ENCODE measurements at places on chromosomes 5 and 9.

- DNase-seq, result no peak
Measured at GRCh38 chr9:128899566-128900322, 17.8 kb downstream of the LRRC8A start.

DNA sequence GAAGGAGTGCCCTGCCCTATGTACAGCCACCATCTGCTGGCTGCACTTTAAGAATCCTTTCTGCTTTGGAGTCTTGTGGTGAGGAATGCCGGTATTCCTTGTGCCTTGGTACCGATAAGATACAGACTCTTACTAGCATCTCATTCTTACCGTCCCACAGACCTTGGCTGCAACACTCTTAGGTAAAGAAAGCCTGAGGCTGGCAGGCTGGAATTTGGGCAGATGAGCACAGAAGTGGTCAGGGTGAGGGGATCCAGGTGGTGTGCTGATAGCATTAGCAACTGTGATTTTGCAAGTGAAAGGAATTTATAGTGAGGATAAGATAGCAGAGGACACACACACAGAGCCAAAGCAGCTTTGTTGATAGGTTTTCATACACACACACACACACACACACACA, 198.1 kb downstream of the ENC1 start:
- DNase-seq, result no peak

GRCh38 chr9:125343518-125344275, 82.1 kb downstream of the GAPVD1 start:
- no peak for DNase-seq

DNA sequence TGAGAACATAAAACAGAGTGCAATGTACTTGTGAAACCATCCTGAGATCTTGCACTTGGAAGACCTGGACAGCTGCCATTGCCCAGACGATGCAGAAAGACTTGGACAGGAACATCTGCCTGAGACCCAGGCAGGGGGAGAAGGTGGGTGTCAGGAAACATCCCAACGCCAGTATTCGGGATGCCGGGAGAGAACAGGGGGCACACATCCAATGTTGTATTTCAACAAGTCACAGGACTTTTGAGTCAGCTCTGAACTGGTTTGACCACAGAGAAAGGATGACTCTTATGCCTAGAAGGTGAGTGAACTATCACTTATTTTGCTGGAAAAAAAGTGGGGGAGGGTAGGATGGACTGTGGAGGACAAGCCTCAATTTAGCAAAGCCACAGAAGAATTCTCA, 124.6 kb downstream of the ROR2 start:
- DNase-seq, result no peak

GRCh38 chr5:57094753-57095683, 78.8 kb upstream of the GPBP1 start:
- no peak for DNase-seq

DNA sequence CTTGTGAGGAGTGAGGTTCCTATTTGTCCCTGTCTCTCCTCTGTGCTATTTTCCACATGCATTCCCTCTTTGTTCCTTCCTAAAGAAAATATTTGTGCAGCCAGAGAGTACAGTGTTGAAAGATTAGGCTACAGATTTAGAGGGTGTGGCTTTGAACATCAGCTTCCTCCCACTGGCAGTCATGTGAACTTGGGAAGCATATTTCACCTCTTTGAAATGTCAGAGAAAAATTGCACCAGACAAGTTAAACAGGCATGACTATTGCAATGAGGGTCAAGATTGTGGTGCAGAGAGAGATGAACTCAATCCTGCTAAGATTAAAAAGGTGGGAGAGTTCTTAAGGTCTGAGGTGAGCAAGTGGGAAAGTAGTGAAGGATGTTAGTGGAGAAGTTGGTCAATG, 641.0 kb downstream of the DNAH5 start:
- no peak for DNase-seq

DNA sequence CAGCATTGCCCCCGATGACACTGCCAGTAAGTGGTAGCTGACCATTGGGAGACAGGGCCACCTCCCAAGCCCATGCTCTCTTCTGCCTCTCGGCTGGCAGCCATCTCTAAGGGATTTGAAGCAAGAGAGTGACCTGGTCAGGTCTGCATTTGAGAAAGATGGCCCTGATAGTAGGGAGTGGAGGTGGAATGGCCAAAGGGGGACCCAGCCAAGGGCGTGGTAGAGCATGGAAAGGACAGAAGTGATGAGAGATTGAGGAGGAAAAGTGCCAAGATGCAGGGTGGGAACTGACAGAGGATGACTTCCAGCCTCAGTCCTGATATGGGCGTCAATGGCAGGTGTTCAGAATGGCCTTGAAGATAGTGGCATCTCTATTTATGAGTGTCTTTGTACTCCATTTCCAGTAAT, 9.0 kb downstream of the ABL1 start:
- DNase-seq, result no peak

- DNase-seq, result no peak
Measured at GRCh38 chr5:110306650-110307049, 419.8 kb downstream of the TMEM232 start.

- DNase-seq, result no peak
Measured at GRCh38 chr5:113047234-113047633, 70.6 kb downstream of the DCP2 start.

DNA sequence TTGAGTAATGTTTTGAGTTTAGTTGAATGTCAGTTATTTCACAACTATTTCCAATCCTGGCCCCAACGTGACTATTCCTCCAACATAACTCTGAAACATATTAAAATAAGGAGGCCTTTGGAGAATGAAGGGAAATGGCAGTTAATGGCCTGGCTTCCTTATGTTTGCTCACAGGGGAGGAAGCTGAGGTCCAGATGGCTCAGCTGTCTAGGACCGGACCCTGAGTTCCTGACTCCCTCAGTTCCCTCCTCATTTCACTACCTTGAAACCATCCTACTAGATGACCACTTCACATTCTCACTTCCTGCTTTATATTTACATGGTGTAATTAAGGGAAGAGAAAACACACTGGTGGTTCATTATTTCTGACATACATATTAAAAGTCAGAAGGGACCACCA, 6.6 kb downstream of the OTULINL start:
- DNase-seq, result no peak

- DNase-seq, result no peak
Measured at GRCh38 chr9:121736934-121737462, 85.6 kb downstream of the DAB2IP start.

DNA sequence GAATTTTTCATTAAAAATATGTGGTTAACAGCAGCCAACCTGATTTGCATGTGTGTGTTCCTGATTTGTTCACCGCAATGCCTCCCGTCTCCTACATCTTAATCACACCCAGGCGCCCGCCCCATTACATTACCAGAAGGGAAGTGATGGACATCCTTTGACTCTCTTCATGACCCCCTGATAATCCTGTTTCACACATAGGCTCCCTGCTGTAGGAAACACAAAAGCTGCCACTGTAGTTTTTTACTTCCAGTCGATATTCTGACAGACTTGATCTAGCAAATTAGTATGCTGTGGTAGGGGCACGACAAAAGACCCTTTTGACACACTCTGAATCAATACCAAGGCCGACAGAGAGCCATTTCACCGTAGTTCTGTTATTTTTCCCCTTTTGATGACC, 287.8 kb upstream of the ISL1 start:
- no peak for DNase-seq

- DNase-seq, result no peak
Measured at GRCh38 chr9:99416007-99416406, 193.9 kb downstream of the SEC61B start.

DNA sequence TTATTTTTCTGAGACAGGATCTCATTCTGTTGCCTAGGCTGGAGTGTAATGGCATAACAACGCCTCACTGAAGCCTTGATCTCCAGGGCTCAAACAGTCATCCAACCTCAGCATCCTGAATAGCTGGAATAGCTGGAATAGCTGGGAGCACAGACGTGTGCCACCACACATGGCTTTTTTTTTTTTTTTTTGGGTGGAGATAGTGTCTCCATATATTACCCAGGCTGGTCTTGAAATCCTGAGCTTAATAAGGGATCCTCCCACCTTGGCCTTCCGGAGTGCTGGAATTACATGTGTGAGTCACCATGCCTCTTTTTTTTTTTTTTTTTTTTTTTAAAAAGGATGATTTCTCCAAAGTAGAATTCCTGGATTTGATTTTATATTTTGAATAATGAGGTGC, 60.7 kb downstream of the NSD1 start:
- DNase-seq, result no peak

DNA sequence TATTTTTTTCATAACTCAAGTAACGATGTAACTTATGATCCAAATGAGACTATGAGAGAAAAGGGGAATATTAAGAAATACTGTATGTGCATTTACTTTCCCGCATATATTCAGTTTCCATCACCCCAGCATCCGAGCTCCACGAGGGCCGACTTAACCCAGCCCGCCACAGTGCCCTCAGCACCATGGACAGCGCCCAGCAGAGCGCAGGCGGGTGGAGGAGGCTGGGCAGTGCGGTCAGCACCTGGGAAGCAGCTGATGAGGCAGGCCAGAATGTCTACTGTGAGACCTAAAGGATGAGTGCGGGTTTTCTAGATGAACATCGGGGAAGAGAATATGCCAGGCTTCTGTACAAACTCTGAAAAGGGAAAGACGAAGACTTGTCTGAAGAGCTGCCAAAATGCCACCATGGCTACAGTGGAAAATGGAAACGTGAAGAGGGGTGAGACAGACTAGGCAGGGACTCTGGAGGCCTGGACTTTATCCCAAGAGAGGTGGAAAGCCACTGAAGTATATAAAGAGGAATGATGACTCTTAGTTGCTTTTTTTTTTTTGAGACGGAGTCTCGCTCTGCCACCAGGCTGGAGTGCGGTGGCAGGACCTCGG, 34.5 kb upstream of the MED27 start:
- DNase-seq, result no peak

- DNase-seq, result no peak
Measured at GRCh38 chr9:86549401-86549811, 195.2 kb upstream of the TUT7 start.

DNA sequence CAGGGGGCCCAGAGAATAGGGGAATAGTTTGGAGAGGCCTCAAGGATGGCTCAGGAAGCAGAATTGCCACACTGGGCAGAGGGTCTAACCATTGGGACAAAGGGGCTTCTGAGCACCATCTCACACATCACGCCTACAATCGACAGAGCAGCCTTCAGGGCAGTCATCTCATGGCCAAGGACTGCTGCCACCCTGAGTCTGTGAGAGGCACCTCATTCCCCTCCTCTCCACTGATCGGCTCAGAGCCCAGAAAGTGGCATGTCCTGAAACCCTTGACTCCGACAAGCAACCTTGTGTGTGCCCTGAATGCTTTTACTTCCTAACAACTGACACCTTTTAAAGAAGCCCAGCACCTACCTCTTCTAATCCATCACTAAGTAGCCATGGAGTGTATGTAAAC, 128.9 kb upstream of the PTPN3 start:
- no peak for DNase-seq

- DNase-seq, result no peak
Measured at GRCh38 chr5:111075520-111075919, 4.0 kb downstream of the TSLP start.

- no peak for DNase-seq
Measured at GRCh38 chr5:113760486-113760885, 247.0 kb downstream of the YTHDC2 start.

DNA sequence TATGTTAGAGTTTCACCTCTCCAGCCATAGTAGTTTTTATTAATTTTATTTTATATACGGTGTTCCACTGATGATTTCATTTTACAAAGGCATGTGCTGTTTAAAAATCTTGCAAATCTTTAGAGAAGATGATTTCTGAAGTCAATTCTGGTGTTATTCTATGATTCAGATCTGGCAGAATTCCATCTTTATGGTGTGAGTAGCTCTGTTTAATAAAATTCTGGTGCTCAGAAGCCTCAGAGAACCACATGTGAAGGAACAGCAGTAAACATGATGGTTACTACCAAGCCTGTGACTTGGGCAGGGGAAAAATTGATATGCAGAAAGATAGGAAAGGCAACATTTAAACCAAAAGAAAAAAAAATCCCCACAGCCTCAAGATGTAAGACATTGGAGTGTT, 299.7 kb downstream of the NPR3 start:
- DNase-seq, result no peak

DNA sequence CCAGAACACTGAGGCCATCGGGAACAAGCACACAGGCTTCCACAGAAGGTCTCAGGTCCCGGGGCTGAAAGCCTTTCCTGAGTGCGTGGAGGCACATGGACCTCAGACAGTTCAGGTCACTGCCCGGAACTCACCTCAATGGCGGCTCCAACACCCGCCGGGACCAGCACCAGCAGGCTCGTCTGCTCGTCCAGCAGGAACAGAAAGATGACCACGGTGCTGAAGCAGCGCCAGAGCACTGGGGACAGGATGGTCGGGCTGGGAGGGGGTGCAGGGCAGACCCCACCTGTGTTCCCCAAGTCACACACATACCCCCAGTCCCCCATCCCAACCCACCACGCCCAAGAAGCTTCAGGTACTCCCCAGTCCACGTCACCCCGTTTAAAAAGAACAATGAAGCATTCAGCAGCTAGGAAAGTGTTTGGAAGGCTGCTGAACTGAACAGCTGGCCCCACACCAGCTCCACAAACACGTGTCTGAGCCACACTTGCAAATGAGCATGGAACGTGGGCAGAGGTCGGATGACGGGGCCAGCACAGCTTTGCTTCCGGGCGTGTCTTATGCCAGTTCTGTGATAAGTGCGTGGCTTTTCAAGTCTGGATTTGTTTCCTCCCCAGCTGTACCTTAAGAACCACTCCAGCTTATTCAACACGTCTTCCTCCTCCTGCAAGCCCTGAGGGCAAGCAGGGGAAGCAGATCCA, 14.6 kb downstream of the CLPTM1L start:
- no peak for DNase-seq

DNA sequence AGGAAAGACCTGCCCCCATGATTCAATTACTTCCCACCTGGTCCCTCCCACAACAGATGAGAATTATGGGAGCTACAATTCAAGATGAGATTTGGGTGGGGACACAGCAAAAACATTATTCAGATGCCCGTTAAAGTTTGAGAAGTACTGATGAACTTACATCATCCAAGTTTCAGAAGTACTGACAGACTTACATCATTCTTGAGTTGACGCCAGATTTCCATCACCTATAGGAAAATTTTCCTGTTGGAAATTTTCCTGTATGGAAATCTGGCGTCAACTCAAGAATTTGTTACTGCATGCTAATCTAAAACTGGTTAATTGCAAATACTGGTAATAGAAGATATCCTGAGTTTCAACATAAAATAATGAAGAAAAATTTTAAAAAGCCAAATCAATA, 975.9 kb downstream of the MAT2B start:
- DNase-seq, result no peak

GRCh38 chr5:81794226-81794625, 43.3 kb upstream of the SSBP2 start:
- no peak for DNase-seq

DNA sequence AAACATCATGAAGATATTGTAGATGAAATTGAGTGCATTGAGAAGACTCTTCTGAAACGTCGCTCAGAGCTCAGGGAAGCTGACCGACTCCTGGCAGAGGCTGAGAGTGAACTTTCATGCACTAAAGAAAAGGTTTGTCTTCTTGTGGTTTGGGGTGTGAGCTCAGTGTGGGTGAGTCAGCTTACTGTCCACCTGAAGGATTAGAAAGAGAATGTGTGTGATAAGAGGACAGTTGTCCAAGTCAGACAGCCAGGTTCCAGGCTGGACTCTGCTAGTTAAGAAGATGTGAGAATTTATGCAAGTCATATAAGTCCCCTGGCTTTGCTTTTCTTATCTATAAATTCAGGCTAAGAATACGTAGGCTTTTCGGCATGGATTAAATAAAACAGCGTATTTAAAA, 46.9 kb downstream of the RAB14 start:
- DNase-seq, result no peak

GRCh38 chr5:96509721-96510350, 76.8 kb upstream of the PCSK1 start:
- no peak for DNase-seq

GRCh38 chr9:101999441-101999840, 261.0 kb upstream of the GRIN3A start:
- no peak for DNase-seq
